ENCODE measurements at places on chromosomes 5 and 9. TPM values are rescaled to one million over a fixed set of nuclear protein-coding genes. Genes with fewer than 3 reads are reported as not detected.

FBXL7 gene
- not detected for total RNA-seq

GRCh38 chr5:139696167-139696893, 48.2 kb downstream of the CXXC5 start:
- H3K27ac ChIP-seq, result no peak overlapping the region
- peaks cover 8% of the 10 kb centered on the region for H3K4me1 ChIP-seq
- H3K36me3 ChIP-seq, result no peaks in the 10 kb centered on the region
- no peak for DNase-seq
- peaks cover 31% of the 10 kb centered on the region for H3K27me3 ChIP-seq

DNA sequence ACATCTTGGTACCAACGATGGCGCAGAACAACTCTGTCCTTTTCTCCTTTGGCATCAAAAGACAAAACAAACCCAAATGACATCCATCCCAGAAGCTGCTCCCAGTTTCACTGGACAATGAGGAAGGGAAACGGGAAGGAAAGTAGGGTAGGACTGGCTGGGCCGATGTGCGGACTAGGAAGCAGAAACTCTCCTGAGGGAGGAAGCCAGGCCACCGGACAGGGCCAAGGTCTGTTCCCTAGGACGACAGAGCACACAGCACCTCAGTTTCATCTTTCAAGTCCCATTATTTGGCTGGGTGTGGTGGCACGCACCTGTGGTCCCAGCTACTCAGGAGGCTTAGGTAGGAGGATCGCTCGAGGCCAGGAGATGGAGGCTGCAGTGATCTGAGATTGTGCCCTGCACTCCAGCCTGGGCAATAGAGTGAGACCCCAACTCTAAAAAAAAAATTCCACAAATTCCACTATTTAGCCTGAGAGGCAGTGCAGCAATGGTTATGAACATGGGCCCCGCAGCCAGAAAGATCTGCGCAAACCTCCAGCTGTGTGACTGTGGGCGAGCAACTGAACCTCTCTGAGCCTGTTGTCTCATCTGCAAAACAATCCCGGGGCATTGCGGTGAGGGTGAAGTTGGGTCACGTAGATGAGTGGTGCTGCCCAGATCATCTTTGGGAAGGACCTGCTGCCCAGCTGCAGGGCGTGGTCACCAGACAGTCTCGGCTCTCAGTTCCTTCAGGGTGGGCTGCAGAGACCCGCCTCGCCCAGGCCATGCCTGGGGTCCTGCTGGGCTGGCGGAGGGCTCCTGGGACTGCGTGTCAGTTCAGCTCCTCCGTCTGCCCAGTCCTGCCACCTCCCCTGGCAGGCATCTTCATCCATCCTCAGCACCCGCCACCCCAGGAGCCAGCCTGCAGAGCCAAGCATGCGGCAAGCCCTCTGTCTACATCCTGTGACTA, 101.2 kb upstream of the RAPGEF1 start:
- peaks cover 26% of the 10 kb centered on the region for H3K4me1 ChIP-seq
- H3K4me3 ChIP-seq, result no peak overlapping the region
- DNase-seq, result no peak
- peaks cover 1% of the 10 kb centered on the region for H3K36me3 ChIP-seq

- no peak for DNase-seq
- H3K4me1 ChIP-seq, result no peaks in the 10 kb centered on the region
- no peaks in the 10 kb centered on the region for H3K36me3 ChIP-seq
- H3K27me3 ChIP-seq, result no peaks in the 10 kb centered on the region
- H3K27ac ChIP-seq, result no peak overlapping the region
- no peak overlapping the region for H3K4me3 ChIP-seq
These were observed 62.8 kb downstream of the TRPM3 start for GRCh38 chr9:71058660-71059059.

All from activated CD4-positive, alpha-beta T cell treated with anti-CD3 and anti-CD28 coated beads, Interleukin-2, amount 10 ng/mL, durations not matched to agents 24 days and 14 days (primary cell).